ENCODE measurements at places on chromosomes 5 and 9. TPM values are rescaled to one million over a fixed set of nuclear protein-coding genes. Genes with fewer than 3 reads are reported as not detected.

The WASHC1 gene
- 19.4 TPM for total RNA-seq

The PTGDS gene
- 166 TPM for total RNA-seq

The KCNMB1 gene
- total RNA-seq = 0.44 TPM

The SAPCD2 gene
- total RNA-seq = 0.27 TPM

The SH3TC2 gene
- 5.6 TPM for total RNA-seq

- H3K4me3 ChIP-seq = no peak overlapping the region
- no peaks in the 10 kb centered on the region for H3K36me3 ChIP-seq
- no peaks in the 10 kb centered on the region for H3K4me1 ChIP-seq
- H3K27me3 ChIP-seq = no peaks in the 10 kb centered on the region
These were observed 716.5 kb upstream of the C9orf72 start for GRCh38 chr9:28289746-28290145.

DNA sequence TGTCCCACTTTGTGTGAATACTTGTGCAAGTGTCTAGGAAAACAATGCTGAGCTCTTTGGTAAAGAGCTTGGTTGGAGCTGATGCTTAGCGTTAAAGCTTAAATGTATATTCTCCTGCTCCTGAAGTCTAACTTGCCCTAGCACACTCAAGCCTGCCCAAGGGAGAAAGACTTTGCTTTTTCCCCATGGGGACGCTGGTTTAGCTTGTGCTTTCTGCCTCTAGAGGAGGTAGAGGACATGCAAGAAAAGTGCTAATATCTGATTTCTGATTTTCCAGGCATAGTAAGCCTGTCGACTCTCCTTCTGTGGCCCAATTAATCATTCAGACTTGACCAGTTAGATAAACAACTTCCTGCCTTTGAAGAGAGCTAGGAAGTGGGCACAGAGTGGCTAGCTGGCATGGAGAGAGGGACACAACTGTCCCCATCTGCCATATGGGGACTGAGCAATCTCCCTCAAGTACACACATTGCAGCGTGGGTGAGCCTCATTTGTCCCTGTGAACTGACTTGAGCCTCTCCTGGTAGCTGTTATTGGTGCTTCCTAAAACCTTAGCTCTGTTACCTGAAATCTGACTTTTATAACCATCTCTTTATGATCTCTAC lies 348.4 kb downstream of the BRINP1 start:
- no peak for DNase-seq
- H3K27me3 ChIP-seq = no peaks in the 10 kb centered on the region
- no peaks in the 10 kb centered on the region for H3K4me1 ChIP-seq
- no peak overlapping the region for H3K4me3 ChIP-seq
- no peaks in the 10 kb centered on the region for H3K36me3 ChIP-seq

GRCh38 chr9:93505541-93506132 lies 52.3 kb upstream of the FAM120AOS start:
- H3K36me3 ChIP-seq = peaks cover 19% of the 10 kb centered on the region
- DNase-seq = no peak
- peak overlapping the region; percentile 89 for H3K27ac ChIP-seq
- peaks cover 60% of the 10 kb centered on the region for H3K4me1 ChIP-seq
- no peak overlapping the region for H3K4me3 ChIP-seq
- H3K27me3 ChIP-seq = no peaks in the 10 kb centered on the region

DNA sequence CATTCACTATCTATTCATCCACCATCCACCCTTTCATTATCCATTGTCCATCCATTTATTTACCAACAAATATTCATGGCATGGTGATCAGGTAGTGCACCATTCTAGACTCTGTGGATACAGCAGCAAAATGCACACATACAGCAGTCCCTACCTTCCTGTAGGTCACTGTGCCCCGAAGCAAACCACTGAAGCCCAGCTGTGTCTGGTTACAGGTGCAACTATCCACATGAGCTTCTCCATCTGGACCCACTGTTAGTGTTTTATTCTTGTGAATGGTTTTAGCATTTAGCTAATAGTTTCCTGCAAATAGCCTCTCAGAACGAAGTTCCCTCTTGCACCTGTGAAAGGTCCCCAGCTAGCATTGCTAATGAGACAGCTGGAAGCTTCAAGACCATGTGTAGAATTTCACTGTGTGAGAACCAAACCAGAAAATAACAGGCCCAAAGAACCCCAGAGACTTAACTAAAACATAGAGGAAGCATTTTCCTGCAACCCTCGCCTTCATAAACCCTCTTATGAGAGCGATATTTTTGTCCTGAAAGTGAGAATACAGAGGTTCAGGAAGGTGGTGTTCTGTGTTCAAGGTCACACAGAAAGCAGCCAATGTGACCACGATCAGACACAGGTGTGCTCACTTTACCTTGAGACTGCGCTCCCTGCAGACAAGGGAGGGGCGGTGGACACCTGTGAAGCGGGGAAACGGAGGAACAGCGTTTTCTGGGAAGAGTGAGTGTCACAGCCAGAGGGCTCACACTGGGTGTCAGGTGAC lies 18.5 kb downstream of the PAEP start:
- peaks cover 14% of the 10 kb centered on the region for H3K27me3 ChIP-seq
- no peak for DNase-seq
- H3K4me3 ChIP-seq = no peak overlapping the region
- no peaks in the 10 kb centered on the region for H3K4me1 ChIP-seq

GRCh38 chr5:108670591-108671289 lies 77.0 kb upstream of the FER start:
- H3K4me1 ChIP-seq = no peaks in the 10 kb centered on the region
- H3K4me3 ChIP-seq = no peak overlapping the region
- H3K27ac ChIP-seq = no peak overlapping the region

DNA sequence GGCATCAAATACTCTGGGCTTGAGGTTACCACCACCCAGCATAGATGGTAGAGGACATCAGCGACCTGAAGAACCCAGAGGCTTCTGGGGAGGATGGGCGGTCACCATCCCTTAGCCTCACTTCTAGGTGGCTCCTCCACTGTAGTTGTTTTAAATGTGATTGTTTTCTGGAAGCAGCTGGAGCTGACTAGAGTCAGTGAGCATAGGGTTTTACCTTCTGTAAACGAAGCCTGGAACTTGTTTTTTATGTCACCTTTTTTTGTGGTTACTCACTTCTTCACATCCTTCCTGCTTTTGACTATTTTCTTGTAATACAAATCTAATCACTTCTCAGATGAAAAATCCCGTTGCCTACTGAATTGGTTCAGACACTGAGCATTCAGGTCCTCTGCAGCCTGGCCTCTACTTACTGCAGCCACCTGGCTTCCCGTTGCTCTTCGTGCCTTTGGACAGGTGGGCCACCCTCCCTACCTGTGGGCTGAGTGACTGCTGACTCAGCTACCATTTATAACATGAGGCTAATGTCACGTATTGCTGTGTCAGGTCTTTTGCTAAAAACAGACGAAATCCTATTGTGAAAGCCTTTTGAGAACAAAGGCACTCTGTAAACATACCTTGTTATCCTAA lies 167.8 kb downstream of the MAN2A1 start:
- DNase-seq = no peak
- H3K27me3 ChIP-seq = no peaks in the 10 kb centered on the region
- peak overlapping the region; percentile 94 for H3K27ac ChIP-seq
- H3K4me1 ChIP-seq = peaks cover 42% of the 10 kb centered on the region

- H3K4me1 ChIP-seq = peaks cover 7% of the 10 kb centered on the region
- no peak overlapping the region for H3K4me3 ChIP-seq
- no peak for DNase-seq
- no peaks in the 10 kb centered on the region for H3K27me3 ChIP-seq
- H3K27ac ChIP-seq = peak overlapping the region; percentile 67
These were observed 28.0 kb downstream of the FBXW5 start for GRCh38 chr9:136916330-136917184.

GRCh38 chr5:180606215-180606785 lies 15.0 kb upstream of the SCGB3A1 start:
- no peaks in the 10 kb centered on the region for H3K36me3 ChIP-seq
- peaks cover 22% of the 10 kb centered on the region for H3K27me3 ChIP-seq
- H3K4me3 ChIP-seq = no peak overlapping the region
- no peak overlapping the region for H3K27ac ChIP-seq
- DNase-seq = peak; percentile 6
- H3K4me1 ChIP-seq = peaks cover 17% of the 10 kb centered on the region

DNA sequence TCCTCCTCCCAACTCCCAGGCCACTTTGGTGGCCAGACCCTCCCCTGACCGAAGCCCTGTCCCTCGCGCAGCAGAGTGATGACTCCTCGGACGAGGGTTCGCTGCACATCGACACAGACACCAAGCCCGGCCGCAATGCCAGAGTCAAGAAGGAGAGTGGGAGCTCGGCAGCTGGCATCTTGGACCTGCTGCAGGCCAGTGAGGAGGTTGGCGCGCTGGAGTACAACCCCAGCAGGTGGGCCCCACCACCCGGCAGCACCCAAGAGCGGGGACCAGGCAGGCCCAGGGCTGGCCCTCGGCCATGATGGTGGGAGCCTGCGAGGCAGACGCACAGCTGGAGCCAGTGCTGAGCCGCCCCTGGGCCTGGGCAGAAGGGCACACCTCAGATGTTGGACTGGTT lies 90.6 kb downstream of the PHF2 start:
- H3K4me1 ChIP-seq = peaks cover 6% of the 10 kb centered on the region
- H3K36me3 ChIP-seq = peaks cover 5% of the 10 kb centered on the region
- no peak overlapping the region for H3K27ac ChIP-seq
- DNase-seq = peak; percentile 6
- no peaks in the 10 kb centered on the region for H3K27me3 ChIP-seq

Data from T-helper 17 cell (primary cell).